ENCODE measurements at places on chromosomes 3 and 15. TPM values are rescaled to one million over a fixed set of nuclear protein-coding genes. Genes with fewer than 3 reads are reported as not detected.
A peak's percentile ranks its signal among the peaks of the same experiment; 100 is the strongest.

The LMOD3 gene
- total RNA-seq = not detected

- no peak for DNase-seq
These were observed 43.7 kb upstream of the IGSF10 start for GRCh38 chr3:151504606-151505005.

The TERC gene
- total RNA-seq = 52.4 TPM

DNA sequence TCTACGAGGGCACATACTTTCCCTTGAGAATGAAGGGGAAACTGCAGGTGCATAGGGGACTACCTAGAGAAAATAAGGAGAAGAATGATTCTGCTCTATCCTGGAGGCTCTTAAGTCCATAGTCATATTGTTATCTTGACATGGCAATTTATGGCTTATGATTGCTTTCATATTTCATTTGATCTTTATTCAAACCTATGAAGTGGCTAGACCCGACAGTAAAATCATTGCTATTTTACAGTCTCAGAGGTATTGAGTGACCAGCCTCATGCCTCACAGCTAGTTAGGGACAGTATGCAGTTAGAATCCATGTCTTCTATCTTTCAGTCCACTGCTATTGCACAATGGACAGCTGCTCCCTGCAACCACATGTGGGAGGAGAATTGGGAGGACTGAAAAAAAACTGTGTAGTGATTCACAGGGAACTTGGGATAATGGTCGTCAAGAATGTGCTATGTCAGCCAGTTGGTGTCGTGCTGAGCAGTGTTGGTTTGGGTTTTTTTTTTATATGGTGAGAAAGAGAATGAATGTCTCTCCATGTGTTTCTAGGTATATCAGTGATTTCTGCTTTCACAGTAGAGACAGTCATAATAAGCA is 63.2 kb upstream of the SPPL2A start:
- peak; percentile 88 for DNase-seq

The NANOGP8 gene
- not detected for total RNA-seq

DNA sequence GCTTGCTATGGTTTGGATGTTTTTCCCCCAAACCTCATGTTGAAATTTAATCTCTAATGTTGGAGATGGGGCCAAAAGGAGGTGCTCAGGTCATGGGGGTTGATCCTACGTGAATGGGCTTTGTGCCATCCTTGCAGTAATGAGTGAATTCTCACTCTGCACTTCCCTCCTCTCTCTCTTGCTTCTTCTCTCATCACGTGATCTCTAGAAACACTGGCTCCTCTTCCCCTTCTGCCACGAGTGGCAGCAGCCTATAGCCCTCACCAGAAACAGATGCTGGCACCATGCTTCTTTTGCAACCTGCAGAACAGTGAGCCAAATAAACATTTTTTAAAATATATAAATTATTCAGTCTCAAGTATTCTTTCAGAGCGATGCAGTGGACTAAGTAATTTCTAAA is 13.3 kb upstream of the PLSCR1 start:
- DNase-seq = no peak

The TRH gene
- not detected for total RNA-seq

The CD200R1L gene
- total RNA-seq = not detected

DNA sequence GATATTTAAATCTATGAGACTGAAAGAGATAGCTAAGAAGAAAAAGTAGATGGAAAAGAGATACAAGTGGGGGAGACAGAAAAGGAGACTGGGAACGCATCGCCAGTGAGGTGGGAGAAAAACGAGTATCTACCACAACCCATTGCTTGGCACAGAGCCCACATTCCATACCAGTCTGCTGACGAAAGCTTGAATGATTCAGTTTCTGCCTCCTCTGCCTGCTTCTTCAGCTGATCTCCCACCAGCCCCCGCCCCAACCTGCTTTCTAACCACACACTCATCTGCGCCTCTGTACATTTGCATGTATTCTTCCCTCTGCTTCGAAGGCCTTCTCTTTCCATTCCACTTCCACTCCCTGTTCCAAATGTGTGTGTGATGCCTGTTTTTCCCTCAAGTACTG is 188.1 kb downstream of the USP13 start:
- peak; percentile 91 for DNase-seq

- no peak for DNase-seq
These were observed 102.8 kb downstream of the RFTN1 start for GRCh38 chr3:16410659-16411058.

DNA sequence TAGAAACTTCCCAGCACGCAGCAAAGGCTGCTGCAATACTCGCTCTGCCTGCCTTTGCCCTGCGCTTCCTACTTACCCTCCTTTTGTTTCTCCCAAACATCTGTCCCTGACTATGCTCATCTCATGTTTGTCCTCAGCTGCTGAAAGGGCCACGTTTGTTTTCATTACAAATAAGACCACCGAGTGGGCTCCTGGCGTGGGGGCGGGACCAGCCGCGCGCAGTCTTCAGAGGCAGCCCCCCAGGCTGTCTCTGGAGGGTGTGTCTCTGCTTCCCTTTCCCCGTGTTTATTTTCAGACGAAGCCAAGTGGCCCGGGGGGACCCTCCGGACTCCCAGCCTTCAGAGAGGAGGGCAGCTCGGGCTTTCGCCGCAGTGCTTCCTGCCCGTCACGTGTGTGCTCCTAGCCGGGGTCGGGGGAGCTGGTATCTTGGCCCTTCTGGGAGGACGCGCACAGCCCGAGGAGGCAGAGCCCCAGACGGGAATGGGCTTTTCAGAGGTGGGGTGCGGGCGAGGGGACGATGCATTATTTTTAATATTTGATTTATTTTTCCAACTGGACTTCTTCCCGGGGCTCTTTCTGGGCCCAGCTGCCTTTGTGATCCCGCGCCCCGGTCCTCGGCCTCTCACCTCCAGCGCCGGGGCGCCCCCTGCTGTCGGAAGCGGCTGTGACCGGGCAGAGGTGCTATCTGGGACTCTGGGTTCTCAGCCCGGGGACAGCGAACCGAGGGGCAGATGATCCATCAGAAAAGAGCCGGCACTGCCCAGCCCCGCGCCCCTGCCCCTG is 70.0 kb upstream of the CGNL1 start:
- peak; percentile 71 for DNase-seq

Data from HT1080 (cell line).